Stimulated activated CD8-positive, alpha-beta memory T cell treated with anti-CD3 and anti-CD28 coated beads, Interleukin-7, amount 100 ng/mL, for 48 hours (primary cell): ENCODE measurements at places on chromosomes 1 and 21.

GRCh38 chr1:31786366-31787060, 22.4 kb upstream of the ADGRB2 start:
- DNase-seq, result no peak

DNA sequence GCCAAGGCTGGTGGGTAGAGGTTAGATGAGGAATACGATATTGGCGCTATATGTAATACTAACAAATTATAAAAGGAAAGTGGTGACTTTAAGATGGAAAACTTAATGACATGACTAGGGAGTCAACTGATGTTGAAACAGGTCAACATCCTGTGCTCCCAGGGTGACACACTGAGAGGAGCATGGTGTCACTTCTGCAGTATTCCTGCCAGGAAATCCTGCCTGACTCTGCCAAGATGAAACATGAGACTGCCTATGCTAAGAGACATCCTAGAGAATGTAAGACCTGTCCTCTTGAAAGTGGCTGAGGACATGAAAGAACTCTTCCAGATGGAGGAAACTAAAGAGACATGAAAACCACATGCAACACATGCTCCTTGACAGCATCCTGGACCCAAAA, 65.0 kb upstream of the KCND3 start:
- no peak for DNase-seq

- no peak for DNase-seq
Measured at GRCh38 chr1:210081494-210081893, 143.5 kb downstream of the SYT14 start.

DNA sequence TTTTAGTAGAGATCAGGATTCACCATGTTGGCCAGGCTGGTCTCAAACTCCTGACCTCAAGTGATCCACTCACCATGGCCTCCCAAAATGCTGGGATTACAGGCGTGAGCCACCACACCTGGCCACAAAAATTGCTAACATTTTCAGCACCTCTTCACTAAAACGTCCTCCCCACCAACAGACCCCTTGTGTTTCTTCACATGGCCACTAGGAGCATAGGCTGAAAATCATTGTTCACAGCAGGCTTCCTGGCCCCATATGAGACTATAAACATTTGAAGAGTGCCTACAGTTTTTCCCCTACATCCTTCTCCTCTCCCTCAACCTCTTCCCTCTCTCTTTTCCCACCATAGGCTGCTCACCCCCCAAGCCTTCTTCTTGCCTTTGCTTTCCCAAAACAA, 28.0 kb upstream of the SFPQ start:
- no peak for DNase-seq

DNA sequence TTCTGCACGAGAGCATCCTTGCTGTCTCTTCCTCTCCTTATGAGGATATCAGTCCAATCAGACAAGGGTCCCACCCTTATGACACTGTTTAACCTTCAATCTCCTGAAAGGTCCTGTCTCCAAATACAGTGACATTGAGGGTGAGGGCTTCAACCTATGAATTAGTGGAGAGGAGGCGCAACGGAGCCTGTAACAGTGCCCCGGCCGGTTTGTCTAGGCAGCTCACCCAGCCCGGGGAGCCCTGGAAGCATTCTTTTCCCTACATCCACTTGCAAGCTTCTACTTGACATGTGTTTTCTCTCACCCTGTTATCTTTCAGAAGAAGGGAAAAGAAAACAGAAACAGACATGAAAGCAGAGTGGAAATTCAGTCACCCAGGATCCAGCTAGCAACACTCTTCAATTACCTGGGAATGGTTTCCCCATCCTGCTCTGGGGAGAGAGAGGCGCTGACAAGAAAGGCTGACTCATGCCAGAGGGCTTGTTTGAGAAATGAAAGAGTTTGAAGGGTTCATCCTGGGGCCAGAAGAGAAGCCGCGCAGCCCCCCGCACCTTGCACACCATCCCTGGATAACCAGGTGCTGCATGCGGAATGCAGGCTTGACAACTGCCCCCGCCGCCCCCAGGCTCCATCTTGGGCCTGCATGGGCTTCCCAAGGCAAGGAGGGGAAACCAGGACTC, 394.9 kb downstream of the NPHP4 start:
- DNase-seq, result no peak

DNA sequence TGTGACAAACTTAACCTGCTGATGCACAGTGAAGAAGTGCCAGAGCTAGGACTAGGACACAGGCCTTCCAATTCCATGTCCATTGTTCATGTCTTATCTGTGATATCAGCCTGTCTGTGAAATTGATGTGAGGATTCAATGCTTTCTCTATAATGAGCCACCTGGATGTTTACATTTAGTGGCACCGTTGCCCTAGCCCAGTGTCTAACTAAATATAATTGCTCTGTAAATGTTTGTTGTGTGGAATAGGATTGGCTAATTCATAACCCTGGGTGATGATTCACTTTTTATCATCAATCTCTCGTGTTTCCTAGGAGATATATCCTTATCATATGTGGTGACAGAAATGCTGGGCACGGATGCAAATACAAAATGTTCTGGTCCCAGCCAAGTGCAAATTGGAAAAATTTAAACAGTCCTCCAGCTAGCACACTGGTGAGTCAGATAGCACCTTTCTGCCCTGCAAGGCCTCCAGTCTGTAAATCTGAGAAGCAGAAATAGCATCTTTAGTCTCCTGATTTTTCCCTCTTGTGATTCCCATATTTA, 46.9 kb upstream of the GNG12 start:
- DNase-seq, result no peak

GRCh38 chr1:35629051-35629450, 12.3 kb downstream of the PSMB2 start:
- no peak for DNase-seq

DNA sequence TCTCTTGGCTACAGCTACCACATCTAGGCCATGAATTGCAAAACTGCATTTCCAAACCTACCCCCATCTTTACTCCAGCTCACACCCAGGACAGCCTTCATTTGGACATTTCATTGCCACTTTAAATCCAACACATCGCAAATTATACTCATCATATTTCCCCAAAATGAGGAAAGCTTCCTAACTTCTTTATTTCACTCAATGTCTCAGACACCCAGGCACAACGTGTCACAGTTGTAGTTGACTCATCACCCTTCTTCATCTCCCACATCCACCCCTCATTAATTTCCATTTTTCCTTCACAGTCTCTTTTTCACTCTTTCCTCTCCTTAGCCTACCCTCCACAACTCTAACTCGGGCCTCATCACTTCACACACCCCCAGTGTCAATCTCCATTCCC, 6.7 kb downstream of the OTUD7B start:
- DNase-seq, result no peak

GRCh38 chr1:59018860-59019259, 235.0 kb upstream of the JUN start:
- DNase-seq, result no peak

- no peak for DNase-seq
Measured at GRCh38 chr1:91053630-91054029, 31.8 kb upstream of the ZNF644 start.

DNA sequence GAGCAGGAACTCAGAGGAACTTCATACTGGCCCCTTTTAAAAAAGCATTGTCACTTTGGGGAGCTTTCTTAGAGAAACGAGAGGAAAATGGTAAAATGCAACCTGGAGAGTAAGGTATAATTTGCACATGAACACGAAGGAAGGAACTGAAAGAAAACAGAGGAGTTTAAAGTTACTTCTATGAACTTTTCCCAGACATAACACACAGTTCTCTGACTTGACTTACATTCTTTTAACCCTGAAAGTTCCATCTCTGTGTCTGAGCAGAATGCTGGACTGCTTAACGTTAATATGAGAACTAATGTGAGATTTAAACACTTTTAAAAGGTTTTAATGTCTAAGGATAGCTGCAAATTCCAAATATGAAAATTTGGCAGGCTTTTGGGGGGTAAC, 102.3 kb downstream of the NFIA start:
- DNase-seq, result no peak
